ENCODE measurements at places on chromosomes 6 and 20.

DNA sequence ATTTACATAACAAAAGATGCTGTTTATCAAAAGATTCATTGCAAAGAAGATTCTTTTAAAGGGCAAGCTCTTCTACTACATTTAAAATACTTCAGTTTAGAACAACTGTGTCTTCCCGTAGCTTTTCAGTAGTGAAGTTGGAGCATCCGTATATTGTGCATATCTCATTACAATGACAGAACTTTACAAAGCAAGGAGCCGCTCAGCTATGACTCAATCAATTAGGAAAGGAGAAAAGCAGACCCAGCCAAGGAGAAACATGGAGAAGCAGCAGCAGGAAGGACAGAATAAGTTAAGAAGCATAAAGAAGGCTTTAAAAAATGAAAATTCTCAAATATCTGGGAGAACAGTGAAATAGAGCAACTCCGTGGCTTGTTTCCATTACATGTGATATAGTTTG lies 132.6 kb upstream of the SMLR1 start:
- DNase-seq, result no peak

DNA sequence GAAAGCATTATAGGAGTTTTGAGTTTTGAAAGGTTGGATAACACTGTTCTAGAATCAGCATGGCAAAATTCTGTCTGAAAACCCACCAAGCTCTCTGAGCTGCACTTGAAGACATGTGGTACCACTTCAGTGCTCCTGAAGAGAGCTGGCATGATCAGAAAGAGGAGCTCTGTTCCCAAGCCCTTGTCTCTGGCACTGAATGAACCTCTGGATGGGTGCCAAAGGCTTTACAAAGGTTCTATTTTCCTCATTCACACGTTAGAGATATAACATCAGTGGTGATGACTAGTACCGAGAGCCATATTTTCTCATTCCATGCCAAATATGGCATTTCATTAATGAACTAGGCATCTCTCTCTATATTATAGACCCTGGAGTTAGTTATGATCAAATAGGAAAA lies 301.8 kb upstream of the ID4 start:
- DNase-seq, result no peak

DNA sequence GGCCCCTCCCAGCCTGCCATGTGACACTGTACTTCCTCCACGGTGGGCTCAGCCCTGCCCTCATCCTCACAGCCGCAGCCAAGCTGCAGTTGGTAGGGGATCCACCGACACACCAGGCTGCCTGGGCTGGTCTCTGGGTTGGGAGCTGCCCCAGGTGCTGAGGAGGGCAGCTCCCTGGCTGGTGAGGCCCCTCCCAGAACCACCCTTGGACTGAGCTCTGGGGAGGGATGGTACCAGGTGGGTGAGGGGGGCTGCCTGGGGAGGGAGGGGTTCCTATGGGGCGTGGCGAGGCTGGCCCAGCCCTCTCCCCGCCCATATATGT lies 185 bp upstream of the TNFRSF6B start:
- no peak for DNase-seq

DNA sequence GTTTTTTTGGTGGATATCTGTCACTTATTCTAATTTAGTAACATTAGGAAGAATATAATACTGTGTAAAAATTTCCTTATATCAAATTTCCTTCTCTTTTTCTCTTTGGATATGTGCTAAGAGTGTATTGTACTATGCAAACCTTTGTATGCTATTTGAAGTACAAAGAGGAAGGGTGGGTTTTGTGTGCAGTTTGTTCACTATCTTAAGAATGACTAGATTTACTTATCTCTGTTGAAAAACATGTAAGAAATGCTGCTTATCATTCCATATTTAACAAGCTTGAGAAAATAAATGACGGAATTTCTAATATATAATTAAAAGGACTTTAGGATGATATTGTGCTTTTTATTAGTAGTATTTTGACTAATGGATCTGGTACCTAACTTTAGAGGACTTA lies 13.1 kb downstream of the CD2AP start:
- DNase-seq, result no peak

DNA sequence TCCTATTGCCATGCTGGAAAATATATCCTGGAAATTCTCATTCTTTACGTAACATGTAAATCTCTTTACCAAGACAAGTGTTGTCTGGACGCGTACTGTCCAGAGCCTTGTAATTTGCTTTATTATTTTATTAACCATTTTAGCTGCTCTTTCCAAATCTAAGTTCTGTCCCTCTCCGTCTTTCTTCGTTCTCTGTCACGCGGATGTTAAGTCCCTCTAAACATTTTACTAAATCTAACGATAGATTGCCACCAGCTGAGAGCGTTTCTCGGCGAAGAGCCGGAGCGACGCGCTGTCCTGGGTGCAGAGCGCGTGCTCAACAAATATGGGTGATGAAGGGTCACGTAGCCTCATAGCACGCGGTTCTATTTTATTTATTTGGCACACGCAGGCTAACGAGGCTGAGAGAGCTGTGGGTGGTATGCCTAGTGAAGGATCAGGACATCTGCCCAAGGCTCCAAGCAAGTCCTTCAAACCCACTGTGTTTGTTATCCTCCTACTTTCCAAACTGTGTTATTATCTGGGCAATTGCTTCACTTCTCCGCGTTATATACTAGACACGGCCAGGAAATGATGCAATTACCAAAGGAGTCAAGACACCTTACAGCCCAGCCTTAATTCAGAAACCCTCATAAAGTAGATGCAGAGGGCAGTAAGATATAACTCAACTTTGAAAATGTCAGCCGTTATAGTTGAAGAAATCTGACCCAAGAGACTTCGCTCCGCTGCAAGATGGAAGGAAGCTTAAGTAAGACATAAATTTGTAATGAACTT lies 10.0 kb upstream of the NCOA7 start:
- DNase-seq, result no peak

DNA sequence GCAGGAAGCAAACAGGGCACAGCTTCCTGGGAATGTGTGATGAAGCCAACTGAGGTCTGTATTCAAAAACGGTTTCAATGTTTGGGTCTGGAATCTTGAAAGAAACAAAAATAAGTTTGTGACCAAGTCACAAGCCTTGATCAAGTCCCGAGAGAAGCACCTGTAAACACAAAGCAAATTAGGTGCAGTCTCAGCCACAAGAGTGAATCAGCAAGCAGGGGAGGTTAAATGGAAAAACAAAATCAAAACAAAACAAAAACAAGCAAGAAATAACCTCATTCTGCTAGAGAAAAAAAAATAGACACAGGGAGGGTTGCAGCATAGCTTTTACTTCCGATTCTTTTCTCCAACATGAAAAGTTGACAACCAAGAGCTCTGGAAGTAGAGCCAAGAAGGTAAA lies 201.7 kb downstream of the CLIC5 start:
- DNase-seq, result no peak
